Activated B cell treated with CpG ODN at 0.5 μM for 24 hours (primary cell): ENCODE measurements at places on chromosomes 5 and 9. TPM values are rescaled to one million over a fixed set of nuclear protein-coding genes. Genes with fewer than 3 reads are reported as not detected.
A peak's percentile ranks its signal among the peaks of the same experiment; 100 is the strongest.

DNA sequence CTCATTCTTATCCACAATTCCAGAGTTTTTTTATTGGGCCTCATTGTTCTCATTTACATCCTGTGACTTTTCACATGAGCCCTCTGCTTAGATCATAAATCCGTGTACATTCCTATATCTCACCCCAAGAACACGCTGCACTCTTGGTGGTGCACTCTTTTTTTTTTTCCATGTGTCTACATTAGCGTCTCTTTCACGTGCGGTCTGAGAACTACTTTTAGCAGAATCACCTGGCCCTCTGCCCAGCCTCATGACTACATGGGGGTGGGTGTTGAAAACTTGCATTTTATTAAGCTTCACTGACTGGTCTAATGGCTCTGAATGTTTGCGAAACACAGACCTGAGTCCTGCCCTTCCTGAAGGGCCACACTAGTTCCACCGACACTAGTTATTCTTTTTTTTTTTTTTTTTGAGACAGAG, 18.6 kb downstream of the C9orf57 start:
- peaks cover 5% of the 10 kb centered on the region for H3K4me1 ChIP-seq
- H3K36me3 ChIP-seq = no peaks in the 10 kb centered on the region
- H3K27ac ChIP-seq = no peak overlapping the region
- H3K4me3 ChIP-seq = no peak overlapping the region
- DNase-seq = no peak

Gene HAVCR2
- 0.64 and 0.84 TPM in 2 replicates for total RNA-seq

DNA sequence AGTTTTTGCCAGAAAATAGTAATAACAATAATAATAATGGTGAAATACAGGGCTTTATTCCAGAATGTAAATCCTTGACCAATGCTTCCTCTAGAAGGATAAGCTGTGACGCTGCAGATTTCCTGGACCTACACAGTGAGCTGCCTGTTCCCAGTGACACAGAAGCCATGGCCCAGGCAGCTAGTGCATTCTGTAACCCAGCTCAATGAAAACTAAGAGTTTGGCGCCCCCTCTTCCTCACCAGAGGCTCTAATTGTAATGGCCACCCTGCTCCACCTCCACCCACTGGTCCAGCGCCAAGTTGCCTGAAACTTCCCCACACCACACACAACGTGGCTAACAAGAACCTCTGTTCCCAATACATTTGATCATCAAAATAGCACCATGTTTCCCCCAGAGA, 248.1 kb downstream of the CETN3 start:
- no peaks in the 10 kb centered on the region for H3K4me1 ChIP-seq
- H3K27ac ChIP-seq = no peak overlapping the region
- H3K36me3 ChIP-seq = no peaks in the 10 kb centered on the region
- DNase-seq = no peak

GRCh38 chr9:129900263-129901027, 65.2 kb downstream of the USP20 start:
- H3K27me3 ChIP-seq = no peaks in the 10 kb centered on the region
- peak overlapping the region; percentile 52 for H3K4me3 ChIP-seq
- peak overlapping the region; percentile 82 for H3K27ac ChIP-seq

Gene GABRA6
- not detected in 2 replicates for total RNA-seq

- peaks cover 2% of the 10 kb centered on the region for H3K36me3 ChIP-seq
- no peak overlapping the region for H3K4me3 ChIP-seq
- no peak overlapping the region for H3K27ac ChIP-seq
- no peak for DNase-seq
- H3K4me1 ChIP-seq = peaks cover 1% of the 10 kb centered on the region
These were observed 67.9 kb downstream of the KIAA1958 start for GRCh38 chr9:112554516-112554915.

Gene PCDHGA7
- 1.3 and 1.6 TPM in 2 replicates for total RNA-seq

Gene EXOSC3
- total RNA-seq = 63.8 and 69.9 TPM in 2 replicates

Gene INIP
- 31.1 and 32.1 TPM in 2 replicates for total RNA-seq

- no peak overlapping the region for H3K4me3 ChIP-seq
- peaks cover 15% of the 10 kb centered on the region for H3K27me3 ChIP-seq
- H3K4me1 ChIP-seq = peaks cover 5% of the 10 kb centered on the region
- no peak overlapping the region for H3K27ac ChIP-seq
These were observed 42.5 kb downstream of the NXNL2 start for GRCh38 chr9:88577256-88578120.

- H3K4me3 ChIP-seq = no peak overlapping the region
- H3K36me3 ChIP-seq = peaks cover 69% of the 10 kb centered on the region
- H3K4me1 ChIP-seq = peaks cover 55% of the 10 kb centered on the region
These were observed 5.4 kb downstream of the MED22 start for GRCh38 chr9:133342570-133342969.

- no peak for DNase-seq
- H3K27me3 ChIP-seq = no peaks in the 10 kb centered on the region
- no peaks in the 10 kb centered on the region for H3K4me1 ChIP-seq
- H3K4me3 ChIP-seq = no peak overlapping the region
These were observed 47.1 kb upstream of the ZNF354A start for GRCh38 chr5:178777520-178777919.

DNA sequence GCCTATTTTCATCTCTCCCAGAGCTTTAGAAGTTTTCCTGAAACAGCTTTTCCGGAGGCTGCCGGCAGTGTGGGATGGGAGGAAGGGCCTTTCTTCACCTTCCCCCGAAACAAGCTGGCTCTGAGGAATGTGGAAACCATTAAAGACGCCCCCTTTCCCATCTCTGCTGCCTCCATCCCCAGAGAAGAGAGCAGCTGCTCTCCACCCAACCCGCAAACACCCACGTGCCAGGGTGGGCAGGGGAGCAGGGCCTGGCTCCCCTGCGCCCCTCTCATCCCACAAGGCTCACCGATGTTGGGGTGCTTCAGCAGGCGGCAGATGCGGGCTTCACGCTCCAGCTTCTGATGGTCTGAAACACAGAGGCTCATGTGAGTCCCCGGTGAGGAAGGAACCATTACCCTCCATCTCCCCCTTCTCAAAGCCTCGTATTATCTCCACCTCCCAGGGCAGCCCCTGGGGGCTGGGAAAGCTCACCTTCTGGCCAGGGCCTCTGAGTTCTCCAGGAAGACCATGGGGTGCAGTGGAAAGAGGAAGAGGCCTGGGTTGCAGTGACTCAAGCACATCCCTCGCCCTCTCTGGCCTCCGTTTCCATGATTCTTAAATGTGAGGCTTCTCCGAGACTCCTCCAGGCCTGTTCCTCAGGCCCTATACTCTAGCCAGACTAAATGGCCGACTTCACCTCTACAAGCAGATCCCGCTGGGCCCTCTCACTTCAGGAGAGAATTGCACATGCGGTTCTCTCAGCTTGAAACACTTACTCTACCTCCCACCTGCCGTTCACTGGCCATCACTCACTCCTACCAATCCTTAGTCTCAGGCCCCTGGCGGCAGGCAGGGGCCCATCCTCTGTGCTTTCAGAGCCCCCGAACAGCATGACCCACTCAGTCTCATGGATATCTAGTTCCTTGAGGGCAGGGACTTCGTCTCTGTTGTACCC, 24.6 kb downstream of the CAMK2A start:
- H3K27me3 ChIP-seq = no peaks in the 10 kb centered on the region
- H3K4me1 ChIP-seq = no peaks in the 10 kb centered on the region
- DNase-seq = no peak
- H3K27ac ChIP-seq = no peak overlapping the region
- H3K36me3 ChIP-seq = no peaks in the 10 kb centered on the region

Gene ITK
- 0.18 and 0.86 TPM in 2 replicates for total RNA-seq
